ENCODE measurements at places on chromosomes 5 and 9.
A peak's percentile ranks its signal among the peaks of the same experiment; 100 is the strongest.

DNA sequence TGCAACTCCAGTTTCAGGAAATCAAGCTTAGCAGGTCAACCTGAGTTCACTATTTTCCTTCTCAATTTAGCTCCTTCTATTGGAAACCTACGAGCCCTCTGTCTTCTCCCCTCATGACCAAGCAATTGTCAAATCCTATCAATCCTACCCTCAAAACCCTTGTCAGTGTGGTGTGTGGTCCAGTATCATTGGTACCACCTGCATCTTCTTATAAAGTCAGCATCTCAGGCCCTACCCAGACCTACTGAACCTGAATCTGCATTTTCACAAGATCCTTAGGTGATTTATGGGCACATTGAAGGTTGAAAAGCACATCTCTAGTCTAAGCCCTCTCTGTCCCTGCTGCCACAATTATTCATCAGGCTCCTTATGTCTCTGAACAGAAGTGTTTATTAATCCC lies 77.6 kb upstream of the NR4A3 start:
- DNase-seq = no peak

DNA sequence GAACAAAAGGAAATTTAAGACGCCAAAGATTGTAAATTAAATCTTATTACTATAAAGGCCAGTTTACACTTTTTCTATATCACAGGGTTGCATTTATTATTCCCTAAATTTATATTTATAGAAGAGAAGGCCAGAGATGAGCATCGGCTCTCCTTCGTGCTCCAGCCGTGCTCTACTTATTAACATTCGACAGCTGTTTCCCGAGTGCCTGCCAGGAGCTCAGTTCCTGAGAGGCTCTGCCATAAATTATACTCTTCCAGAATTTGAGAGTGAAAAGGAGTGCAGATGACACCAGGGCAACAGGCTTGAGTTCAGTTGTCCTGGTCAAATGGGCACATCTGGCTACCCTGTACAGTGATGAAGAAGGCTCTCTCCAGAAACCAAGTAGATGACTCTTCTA lies 70.1 kb downstream of the PCSK5 start:
- DNase-seq = no peak

- DNase-seq = no peak
Measured at GRCh38 chr9:116262448-116262847, 108.9 kb downstream of the PAPPA start.

- no peak for DNase-seq
Measured at GRCh38 chr5:115463983-115464382, 80.6 kb downstream of the FEM1C start.

DNA sequence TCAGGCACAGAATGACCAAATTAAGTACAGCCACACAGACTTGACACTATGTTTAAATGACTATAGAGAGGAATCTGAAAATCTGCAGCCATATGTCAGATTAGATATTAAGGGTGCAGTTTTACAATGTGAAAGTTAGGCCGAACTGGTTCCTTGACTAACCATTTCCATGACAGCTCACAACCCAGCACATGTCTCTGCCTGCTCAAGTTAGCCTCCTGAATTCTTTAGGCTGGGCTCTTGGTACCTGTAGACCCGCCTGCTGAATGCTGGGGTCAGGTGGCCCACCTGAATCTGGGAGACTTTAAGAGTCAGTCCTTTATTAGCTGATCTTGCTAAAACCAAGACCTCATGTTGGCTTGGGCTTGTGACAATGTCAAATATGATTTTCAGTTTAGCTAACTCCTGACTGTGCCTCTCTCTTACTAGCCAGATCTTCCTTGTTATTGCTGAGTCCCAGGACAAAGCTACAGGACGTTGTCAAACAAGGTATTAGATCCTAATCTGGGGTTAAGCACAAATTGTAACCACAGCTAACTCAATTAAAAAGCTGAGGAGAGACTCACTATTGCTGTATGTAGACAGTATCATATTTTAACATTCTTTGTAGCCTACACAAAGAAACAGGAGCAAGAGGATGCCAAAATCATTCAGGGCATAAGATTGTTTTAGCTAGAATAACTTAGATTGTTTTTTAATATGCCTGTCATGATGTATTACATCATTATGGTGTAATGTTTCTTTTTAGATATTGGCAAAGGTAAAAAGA lies 490.9 kb downstream of the SEMA5A start:
- DNase-seq = no peak

DNA sequence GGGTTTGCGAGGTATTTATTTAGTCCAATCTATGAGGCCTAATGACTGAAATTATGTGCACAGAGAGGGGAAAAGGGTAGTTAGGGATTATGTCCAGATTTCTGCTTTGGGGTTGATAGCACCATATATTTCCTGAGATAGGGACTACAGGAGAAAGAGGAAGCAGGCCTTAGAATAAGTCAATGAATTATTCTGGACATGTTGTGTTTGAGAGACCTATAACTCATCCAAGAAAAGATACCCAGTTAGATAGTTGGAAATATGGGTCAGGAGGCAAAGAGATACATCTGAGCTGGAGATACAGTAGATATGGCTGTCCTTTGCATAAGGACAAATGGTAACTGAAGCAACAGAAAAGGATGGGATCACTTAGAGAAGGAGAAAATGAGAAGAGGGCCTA lies 53.1 kb downstream of the NR3C1 start:
- DNase-seq = no peak

DNA sequence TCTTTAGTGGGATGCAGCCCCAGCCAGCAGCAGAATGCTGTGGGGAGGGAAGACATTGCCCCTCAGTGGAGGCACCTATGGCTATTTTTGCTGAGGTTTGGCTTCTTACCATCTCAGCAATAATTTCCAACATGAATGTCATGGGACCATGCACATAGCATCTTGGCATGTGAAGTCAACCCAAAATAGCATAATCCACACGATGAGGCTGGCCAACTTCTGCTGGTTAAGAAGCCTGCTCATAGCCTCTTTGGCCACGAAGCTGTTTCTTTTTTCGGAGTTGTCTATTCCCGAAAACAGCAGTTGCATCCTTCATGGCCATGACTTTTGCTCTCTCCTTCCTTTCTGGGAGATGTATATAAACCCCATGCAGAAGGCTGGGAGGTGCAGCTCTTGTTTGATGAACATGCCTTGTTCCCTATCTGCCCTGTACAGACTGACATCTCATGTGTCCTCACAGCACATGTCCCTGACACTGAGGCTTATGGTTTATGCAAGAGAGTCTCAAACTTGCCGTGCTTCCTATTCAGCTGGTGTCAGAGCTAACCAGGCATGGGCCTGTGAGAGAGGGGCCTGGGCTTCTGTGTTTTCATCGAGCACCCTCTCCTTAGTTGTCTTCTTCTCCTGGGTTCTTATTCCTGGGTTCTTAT lies 45.3 kb downstream of the SYK start:
- no peak for DNase-seq

GRCh38 chr9:77016121-77016525 lies 3.3 kb upstream of the FOXB2 start:
- no peak for DNase-seq

DNA sequence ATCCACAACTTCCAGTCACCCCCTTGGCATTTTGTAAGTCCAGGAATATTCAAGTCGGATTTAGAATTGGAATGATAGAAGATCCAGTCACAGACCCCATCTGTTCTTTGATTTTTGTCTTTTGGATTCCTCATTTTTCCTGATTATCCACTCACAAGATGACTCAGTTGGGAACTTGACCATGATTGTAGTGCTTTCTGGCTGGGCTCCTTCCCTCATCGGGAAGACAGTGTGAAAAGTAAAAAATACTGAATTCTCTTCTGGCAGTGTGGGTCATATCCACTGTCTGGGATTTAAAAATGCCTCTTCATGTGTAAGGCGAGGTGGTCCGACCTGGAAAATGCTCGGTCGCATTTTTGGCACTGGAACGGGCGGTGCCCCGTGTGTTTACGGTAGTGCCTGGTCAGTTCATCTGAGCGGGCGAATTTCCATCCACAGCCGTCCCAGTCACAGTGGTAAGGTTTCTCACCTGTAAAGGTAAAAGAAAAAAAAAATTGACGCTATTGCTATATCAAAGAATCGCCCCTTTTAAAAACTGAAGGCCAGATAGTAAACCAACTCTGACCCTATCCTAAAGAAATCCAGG lies 4.0 kb downstream of the KLF4 start:
- DNase-seq = no peak

DNA sequence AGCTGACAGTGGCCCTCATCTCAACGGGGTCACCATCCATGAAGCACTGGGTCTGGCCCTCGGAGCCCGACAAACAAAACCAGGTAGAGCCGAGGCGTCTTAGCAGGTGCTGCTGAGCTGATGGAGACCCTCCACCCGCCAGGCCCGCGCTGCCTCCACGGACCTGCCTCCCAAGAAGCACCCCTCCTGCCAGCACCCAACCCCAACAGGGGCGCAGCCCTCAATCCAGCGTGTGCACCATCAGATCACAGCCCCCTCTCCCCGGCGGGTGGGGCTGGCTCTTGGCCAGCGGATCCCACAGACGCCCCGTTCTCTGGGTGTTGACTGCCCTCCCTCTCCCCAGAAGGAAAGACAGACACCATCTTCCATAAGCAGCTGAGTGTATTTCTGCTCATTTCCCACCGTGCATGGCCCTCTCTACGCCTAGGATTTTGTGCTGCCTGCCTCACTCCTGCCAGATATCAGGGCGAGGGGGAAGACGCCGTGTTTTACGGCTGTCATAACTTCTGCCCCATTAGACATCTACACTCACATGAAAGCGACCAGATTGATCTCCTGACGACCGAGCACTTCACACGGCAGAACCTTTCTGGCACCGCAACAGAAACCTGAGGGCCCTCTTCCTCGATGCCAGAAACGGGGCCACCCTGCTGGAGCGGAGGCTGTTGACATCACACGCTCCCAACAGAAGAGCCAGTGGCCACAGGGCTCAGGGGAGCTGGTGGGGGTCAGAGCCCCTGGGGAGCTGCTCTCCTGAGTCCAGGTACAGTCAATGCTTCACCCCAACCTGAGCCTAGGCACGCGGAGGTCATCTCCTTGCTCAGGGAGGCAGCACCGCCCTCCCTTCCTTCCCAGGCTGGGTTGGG lies 12.4 kb downstream of the NACC2 start:
- no peak for DNase-seq

GRCh38 chr9:28927691-28928090 lies 1354.4 kb upstream of the C9orf72 start:
- DNase-seq = no peak

DNA sequence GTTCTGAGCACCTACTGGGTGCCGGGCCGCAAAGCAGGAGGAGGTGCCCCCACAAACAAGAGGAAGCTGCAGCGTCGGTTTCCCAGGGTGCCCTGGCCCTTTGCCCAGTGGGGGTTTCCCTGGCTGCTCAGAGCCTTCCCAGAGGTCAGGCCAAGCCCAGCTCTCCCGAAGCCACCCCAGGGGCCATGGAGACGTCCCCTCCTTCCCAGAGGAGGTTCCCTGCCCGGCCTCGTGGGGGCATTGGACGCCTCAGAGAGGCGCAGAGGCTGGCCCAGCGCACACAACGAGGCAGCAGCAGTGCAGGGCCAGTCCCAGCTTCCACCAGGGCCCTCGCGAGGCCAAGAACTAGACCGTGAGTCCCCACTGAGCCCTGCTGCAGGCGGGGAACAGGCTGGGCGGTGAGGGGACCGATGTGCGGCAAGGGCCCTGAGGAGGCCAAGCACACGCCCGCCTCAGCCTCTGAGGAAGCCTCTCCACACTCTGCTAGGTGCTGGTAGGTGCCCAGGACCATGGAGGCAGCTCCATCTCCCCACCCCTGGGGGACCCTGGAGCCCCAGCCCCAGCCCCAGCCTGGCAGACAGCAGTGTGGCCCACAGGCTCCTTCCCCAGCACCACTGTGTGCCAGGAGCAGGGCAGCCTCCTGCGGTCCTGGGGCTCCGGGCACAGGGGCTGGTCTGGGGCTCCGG lies 7.0 kb downstream of the DIPK1B start:
- no peak for DNase-seq

- DNase-seq = no peak
Measured at GRCh38 chr5:142248853-142249462, 75.9 kb downstream of the SPRY4 start.

- DNase-seq = no peak
Measured at GRCh38 chr9:33140401-33141360, 26.5 kb downstream of the B4GALT1 start.

- no peak for DNase-seq
Measured at GRCh38 chr9:130923611-130924447, 15.2 kb downstream of the FIBCD1 start.

DNA sequence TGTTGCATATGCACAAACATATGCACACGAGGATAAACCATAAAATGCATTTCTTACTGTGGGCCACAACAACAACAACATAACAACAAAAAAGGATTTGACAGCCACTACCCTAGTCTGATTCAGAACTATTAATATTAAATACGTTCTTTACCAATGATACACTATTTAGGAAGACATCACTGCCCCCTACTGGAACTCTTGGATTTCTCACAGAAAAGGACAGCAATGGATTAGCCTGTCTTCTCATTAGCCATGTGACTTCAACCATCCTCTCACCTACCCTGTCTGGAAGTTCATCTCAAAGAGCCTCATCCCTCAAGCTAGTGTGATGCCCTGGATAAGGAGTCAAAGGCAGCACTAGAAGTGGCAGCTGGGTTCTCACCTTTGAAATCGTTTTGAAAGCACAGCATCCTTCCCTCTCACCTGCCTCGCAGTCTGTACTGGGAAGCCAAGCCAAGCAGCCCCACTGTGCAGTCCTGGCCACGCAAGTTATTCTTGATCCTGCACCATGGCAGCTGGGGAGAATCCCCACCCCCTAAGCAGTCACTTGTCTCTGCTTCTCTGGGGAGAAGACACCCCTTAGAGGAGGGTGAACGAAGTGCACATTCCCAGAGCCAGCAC lies 64.6 kb downstream of the SH3TC2 start:
- DNase-seq = no peak

GRCh38 chr9:93948441-93949072 lies 6.6 kb downstream of the BARX1 start:
- no peak for DNase-seq

GRCh38 chr5:72330712-72331111 lies 10.5 kb downstream of the PTCD2 start:
- DNase-seq = no peak

DNA sequence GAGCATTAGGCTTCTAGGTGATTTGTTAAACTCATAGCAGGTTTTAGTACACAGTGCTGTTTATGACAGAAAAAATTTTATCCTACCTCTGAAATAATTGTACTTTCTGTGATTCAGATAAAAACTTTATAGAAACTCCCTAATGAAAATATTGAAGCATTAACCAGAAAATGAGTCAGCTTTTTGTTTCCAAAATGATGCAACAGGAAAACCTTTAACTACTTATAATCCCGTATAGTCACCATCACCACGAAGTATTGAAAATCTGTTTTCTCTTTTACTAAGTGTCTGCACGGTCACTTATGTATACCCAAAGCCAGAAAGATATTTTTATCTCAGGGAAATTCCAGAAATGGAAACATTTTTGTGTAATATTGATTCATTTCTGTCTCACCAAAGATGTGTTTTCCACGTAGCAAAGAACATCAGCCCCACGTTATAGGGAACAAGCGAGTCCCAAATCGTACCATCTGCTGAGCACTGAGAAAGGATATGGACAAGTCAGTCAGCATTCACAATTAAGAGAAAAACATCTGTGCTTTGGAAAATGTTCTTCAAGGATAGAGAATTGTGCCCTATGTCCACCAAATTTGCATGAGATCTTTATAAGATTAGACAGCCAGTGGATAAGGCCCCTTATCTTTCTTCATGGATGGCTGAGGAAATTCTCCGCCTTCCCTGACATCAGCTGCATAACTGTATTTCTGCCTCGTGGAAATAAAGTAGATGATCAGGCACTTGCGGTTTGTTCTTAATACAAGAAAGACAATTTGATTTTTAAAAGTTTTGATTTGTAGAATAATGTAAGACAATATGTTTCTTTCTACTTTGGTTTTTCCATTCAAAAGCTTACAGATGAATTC lies 41.9 kb downstream of the TNFAIP8 start:
- peak; percentile 53 for DNase-seq

GRCh38 chr5:137754961-137755762 lies 999 bp upstream of the HNRNPA0 start:
- DNase-seq = no peak

- DNase-seq = no peak
Measured at GRCh38 chr9:110812886-110813285, 144.3 kb downstream of the MUSK start.
